ENCODE measurements at places on chromosomes 5 and 9.

GRCh38 chr9:71218774-71219173 is 97.4 kb upstream of the TRPM3 start:
- DNase-seq: no peak

DNA sequence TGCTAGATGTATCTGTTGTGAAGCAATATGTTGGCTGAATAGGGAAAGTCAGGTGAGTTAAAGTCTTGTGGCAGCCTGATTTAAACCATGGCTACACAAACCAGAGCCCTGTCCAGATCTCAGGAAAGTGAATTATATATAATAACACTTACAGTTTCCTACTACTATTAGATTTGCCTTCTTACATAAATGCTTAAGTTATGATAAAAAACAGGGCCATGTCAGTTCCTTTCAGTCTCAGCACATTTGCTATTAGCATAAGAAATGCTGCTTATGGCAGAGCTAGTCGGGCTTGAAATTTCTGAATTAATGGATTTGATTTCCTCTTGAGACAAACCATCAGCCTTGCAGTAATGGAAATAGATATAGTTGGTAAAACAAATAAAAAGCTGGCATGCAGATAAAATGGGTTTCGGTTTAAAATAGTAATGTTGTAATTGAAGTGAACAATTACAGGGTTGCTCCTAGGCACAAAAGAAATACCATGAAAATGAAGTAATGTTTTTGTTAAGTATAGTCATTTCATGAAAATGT is 664.2 kb upstream of the ZNF608 start:
- no peak for DNase-seq

GRCh38 chr9:27856054-27856453 is 282.8 kb upstream of the C9orf72 start:
- DNase-seq: no peak

- DNase-seq: no peak
Observed at GRCh38 chr9:73038613-73039012, 85.8 kb upstream of the ALDH1A1 start.

DNA sequence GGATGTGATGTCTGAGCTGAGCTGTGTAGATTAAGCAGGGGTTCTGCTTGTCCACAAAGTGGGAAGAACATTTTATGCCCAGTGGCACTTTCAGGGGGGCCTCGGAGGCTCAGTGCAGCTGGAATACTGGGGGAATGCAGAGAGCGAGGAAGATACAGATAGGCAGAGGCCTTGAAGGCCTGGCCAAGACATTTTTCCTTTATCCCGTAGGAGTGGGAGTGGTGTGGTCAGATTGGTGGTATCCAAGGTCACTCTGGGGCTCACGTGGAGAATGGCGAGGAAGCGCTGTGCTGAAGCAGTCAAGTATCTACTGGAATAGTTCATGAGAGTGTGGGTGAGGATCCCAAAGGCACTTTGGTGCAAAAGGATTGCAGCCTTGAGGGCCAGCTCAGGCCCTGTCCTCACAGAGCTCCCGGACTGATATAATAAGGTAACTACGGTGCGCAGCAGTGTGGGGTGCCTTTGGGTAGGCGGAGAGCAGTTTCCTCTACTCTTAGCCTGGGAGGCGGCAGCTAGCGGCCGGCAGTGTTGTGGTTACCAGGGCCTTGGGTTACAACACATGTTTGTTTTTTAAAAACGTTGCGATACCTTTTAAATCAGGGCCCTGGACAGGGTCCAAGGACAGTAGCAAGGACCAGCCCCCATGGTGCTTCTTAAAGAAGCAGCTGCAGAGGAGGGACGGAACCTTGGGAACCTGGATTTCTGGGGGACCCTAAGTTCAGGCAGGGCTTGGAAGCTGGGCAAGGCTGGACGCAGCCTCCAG is 10.8 kb upstream of the CCDC69 start:
- peak; percentile 53 for DNase-seq

- no peak for DNase-seq
Observed at GRCh38 chr5:27252911-27253310, 214.5 kb upstream of the CDH9 start.

DNA sequence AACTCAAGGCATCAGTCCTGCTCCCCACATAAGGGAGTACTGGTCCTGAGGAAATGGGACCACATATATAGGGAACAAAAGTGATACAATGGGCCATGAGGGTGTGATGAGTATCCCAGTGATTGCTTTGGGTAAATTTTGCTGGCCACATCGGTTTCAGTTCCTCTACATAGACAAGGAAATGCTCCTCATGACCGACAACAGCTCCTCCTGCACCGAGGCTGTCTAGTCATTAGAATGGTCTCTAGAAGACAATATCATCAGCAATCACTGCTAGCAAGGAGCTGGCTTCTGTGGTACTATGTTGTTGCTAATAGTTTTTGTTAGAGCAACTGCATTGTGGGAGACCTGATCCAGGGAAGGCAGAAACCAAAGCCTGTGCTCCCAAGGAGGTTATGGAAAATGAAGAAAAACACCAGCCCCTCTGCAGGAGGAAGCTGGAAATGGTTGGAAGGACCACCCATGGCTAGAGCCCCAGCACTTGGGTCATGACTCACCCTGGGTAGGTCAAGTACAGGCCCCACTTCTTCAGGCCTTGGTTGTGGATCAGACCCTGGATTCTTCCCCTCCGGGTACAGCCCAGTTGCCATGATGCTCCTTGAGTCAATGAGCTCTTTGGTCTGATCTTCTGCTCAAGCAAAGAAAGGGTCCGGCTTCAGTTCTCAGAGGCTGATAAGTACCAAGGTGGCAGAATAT is 3.4 kb upstream of the CTSL start:
- no peak for DNase-seq

DNA sequence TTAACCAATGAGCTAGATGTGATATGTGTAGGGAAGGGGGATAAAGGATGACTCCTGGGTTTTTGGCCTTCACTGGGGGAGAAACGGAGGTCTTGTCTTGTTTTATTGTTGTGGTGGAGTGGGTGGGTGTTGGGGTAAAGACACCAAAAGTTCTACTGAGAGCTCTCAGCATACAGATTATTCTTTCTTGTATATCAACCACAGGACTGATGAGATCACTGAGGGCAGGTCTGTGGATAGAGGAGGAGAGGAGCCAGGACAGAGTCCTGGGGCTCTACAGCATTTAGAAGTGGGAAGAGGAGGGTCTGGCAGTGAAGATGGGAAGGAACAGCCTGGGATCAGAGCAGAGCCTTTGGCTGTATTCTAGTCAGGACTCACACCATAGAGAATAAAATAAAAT is 310.8 kb downstream of the ARHGAP26 start:
- DNase-seq: no peak

- no peak for DNase-seq
Observed at GRCh38 chr5:67679184-67679841, 482.7 kb upstream of the CD180 start.

DNA sequence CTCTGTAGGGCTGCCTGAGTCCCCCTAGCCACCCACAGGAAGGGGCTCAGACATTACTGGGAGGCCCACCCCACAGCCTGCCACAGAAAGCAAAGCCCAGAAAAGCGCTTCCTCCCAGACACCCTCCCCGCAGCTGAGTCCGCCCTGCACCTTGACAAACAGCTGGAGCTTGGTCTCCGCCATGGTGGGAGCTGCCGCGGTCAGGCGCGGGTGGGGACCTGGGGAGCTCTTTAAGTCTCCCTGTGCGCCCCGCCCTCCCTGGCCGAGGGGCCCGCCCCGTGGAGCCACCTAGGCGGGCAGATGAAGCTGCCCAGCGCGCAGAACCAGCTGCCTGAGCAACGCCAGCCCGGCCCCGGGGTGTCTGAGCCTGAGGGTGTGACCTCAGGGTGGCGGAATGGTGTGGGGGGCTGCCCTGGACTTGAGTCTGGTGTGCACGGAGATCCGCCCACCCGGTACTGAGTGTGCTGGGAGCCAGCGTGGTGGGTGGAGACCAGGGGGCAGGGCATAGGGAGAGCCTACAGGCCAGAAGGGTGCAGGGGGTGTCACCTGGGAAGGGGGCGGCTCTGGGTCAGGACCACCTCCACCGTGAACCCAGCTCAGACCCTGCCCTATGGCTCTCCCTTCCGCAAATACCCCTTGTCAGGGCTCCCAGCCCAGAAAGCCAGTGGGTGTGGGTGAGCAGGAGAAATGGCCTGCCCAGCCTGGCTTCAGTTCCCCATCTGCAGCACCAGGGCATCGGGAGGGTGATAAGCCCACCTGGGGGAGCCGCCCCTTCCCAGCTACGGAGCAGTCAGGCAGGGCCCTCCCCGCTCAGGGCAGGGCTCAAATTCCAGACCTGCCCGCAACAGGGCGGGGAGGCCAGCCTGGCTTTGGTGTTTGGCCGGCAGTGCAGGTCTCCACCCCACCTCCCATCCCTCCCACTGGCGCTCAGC is at the start of gene CLIC3:
Gene CLIC3 (minus strand): TSS at position 208 of the 932 bp plus-strand sequence. CDS start 25 bp downstream, at position 183.
- no peak for DNase-seq

- DNase-seq: no peak
Observed at GRCh38 chr9:15176836-15177235, 130.2 kb downstream of the TTC39B start.

DNA sequence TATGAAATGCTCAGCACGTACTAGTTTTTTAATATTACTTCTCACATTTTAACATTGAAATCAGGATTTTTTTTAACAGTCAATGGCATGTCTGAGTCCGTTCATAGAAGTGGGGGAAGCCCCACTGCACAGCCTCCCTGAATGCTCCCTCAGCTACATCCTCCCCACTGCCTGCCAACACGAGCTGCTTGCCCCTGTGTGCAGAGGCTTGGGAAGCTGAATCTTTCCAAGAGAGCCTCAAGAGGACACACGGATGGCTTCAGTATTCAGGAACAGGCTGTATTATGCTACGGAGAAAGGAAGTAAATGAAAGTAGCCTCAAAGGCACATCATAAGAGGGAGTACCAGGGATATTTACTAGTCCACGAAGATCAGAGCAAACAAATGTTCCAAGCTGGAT is 248.7 kb downstream of the SPOCK1 start:
- DNase-seq: no peak

- no peak for DNase-seq
Observed at GRCh38 chr9:97415146-97415545, 3.2 kb downstream of the TDRD7 start.

GRCh38 chr5:52995095-52995494 is 5.9 kb downstream of the ITGA2 start:
- no peak for DNase-seq

DNA sequence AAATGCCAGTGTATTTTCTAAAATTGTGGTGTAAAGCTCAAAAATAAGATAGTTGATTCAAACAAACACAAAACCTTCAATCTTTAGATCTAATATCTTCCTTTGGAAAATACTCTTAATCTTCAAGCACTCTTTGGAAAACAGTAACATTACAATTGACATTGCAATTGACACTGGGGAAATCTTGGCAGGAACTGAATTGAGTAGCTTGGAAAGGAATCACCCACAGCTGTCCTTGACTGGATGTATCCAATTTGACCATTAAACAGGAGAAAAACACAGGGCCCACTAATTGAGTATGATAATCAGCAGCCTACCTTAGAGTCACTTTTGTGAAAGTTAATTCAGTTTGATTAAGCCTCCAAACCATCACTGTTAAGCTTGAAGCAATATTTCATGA is 776.7 kb downstream of the DTWD2 start:
- no peak for DNase-seq

- no peak for DNase-seq
Observed at GRCh38 chr9:38211002-38211401, 142.0 kb upstream of the SHB start.

- DNase-seq: no peak
Observed at GRCh38 chr9:2574203-2574602, 47.4 kb upstream of the VLDLR start.

GRCh38 chr9:95206143-95206542 is 111.4 kb downstream of the FANCC start:
- no peak for DNase-seq

GRCh38 chr9:78539188-78539587 is 242.3 kb downstream of the PSAT1 start:
- no peak for DNase-seq

- peak; percentile 19 for DNase-seq
Observed at GRCh38 chr9:35976726-35977125, 18.8 kb upstream of the OR2S2 start.

DNA sequence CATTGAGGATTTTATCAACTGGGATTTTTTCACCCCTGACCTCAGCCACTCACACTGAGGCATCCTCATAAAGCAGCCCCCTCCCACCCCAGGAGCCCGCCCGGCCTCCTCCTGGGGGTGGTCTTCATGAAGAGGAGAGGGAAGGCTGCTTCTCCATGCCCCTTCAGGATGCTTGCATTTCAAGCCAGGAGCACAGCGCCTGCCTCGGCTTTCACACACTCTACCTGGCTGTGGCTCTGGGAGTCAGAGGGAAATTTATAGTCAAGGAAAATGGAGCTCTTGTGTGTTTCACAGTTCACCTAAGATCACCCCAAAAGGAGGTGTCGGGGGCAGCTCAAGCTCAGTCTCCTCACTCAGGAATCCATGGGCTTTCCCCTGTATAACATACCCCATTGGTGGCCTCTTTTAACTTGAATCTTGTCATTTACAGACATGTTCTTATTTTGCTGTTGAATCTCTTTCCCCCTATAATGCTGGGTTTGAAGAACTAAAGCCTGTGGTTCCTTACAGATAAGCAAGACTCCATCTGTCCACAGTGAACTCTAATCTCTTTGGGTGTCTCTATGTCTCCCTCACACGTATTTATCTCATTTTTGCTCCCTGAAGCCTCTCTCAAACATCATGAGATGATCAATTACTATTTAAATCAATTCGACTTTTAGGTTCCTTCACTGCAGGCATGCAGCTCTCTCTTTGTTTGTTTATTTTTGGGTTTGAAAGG is 22.6 kb upstream of the IQGAP2 start:
- no peak for DNase-seq

GRCh38 chr9:115838417-115838816 is 315.2 kb upstream of the PAPPA start:
- no peak for DNase-seq

DNA sequence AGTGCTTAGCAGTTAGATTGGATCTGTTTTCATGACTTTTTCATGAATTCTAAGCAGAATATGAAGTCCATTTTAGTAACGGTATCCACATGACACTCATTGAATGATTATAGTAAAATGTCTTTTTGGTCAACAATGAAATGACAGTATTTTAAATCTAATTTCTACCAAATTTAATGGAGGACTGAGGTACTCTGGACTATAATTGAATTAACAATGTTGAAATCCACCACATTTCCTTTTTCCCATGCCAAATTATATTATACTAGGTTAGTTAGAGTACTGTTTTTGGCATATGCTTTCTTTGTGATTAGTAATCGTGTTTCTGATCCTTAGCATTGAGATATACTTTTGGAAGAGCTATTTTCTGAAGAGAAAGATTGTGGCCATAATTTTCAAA is 40.6 kb downstream of the CDC42SE2 start:
- no peak for DNase-seq

- DNase-seq: no peak
Observed at GRCh38 chr5:58074222-58074621, 385.7 kb downstream of the PLK2 start.

GRCh38 chr9:93288891-93289883 is 105.2 kb downstream of the WNK2 start:
- DNase-seq: no peak

DNA sequence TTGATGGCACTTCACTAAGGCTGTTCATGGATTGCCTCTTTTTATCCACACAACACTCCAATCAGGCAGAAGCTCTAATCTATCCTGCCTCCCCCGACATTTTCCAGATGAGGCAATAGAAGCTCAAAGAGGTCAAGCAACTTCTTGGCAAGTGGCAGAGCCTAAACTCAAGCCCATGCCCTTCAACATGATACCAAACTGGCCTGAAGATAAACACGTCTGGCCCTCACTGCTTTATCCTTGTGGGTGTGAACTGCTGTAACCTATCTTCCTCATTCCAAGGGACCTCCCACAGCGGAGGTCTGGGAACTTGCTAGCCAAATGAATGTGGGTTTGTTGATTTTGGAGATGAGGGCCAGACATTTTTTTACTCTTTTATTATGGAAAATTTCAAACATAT is 9.5 kb downstream of the SLC35A4 start:
- DNase-seq: no peak
